ENCODE measurements at places on chromosomes 13 and 19. TPM values are rescaled to one million over a fixed set of nuclear protein-coding genes. Genes with fewer than 3 reads are reported as not detected.

Gene SLC17A7
- total RNA-seq, result 0.87 TPM

DNA sequence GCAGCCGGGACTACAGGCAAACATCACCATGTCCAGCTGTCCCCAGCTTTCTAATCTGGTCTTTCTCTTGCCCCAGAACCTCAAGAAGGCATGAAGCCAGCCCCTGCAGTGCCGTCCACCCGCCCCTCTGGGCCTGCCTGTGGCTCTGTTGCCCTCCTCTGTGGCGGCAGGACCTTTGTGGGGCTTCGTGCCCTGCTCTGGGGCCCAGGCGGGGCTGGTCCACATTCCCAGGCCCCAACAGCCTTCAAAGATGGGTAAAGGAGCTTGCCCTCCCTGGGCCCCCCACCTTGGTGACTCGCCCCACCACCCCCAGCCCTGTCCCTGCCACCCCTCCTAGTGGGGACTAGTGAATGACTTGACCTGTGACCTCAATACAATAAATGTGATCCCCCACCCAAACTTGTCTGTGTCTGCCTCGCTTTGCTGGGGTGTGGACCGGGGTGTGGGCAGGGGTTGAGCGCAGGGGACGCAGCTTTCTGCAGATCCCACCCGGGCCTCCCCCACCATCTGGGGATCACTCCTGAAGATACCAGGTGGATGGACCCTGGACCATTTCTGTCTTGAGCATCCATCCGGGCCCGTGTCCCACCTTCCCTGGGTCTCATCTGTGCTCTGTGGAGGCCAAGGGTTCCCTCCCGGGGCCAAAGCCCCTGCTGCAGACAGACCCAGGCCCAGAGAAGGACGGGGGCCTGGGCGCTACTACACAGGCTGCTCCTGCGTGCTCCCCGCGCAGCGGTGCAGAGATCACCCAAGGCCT lies 15.3 kb downstream of the PRKCSH start:
- no peak for DNase-seq

GRCh38 chr13:32409561-32410421 lies 18.1 kb downstream of the N4BP2L1 start:
- no peak for DNase-seq

- no peak for DNase-seq
These were observed 78.6 kb upstream of the MAB21L1 start for GRCh38 chr13:35554972-35555623.

DNA sequence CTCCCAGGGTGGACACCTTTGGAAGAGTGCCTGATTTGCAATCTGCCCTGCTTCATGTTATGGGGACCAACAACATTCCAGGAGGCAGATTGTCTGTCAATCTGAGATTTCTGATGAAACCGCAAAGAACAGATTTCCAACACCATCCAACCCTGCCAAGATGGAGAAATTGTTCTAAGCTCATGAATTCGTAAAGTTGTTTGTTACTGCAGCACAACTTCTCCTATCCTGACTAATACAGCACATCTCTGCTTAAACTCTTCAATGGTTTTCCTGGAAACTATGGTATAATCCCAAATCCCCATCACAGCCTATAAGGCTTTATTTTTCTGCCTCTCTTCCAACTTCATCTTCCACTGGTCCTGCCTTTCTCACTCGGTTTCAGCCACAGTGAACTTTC lies 210.3 kb upstream of the TSHZ3 start:
- DNase-seq, result no peak
